ENCODE measurements at places on chromosomes 3 and 15.

- DNase-seq = no peak
Measured at GRCh38 chr3:116034086-116034485, 410.8 kb downstream of the GAP43 start.

DNA sequence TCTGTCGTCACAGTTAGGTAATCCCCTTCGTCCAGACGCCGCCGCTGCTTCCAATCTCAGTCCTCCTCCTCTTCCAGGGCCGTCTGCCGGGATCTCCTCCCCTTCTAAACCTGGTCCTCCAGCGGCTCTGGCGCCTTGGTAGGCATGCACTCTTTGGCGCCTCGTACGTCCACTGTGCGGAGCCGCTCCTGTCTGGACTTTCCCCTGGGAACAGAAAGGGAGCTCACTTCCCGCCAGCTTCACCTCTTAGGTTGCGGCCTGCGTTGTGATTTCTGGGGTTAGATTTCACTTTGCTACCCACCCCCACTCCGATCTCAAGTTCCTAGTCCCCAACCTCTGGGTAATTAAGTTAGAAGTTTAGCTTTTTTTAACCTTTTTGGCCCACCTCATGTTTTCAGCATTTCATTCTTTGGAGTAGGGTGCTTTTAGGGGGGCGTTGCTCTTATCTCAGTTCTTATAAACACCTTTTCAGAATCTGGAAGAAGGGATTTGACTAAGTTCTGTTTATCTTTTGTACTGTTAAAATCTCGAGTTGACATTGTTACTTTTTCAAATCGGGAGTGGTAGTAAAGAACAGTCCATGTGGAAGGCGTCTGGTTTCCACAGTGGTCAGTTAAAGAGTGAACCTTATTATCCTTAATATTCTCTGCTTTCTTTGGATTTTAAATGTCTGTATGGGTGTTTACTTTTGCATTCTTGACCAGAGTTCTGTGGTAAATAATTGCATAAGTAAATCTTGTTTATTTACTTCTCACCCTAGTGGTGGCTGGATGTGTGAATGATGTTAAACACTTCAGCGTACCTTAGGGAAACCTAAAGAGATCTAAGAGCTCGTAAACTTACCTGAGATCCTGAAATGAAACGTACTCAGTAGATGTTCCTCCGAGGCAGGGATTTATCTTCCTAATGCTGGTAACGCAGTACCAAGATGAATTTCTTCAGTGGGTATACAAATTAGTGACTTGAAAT, 611 bp downstream of the CTDSPL2 start:
- peak; percentile 37 for DNase-seq

GRCh38 chr3:127675651-127676391, 3.1 kb downstream of the ABTB1 start:
- no peak for DNase-seq

DNA sequence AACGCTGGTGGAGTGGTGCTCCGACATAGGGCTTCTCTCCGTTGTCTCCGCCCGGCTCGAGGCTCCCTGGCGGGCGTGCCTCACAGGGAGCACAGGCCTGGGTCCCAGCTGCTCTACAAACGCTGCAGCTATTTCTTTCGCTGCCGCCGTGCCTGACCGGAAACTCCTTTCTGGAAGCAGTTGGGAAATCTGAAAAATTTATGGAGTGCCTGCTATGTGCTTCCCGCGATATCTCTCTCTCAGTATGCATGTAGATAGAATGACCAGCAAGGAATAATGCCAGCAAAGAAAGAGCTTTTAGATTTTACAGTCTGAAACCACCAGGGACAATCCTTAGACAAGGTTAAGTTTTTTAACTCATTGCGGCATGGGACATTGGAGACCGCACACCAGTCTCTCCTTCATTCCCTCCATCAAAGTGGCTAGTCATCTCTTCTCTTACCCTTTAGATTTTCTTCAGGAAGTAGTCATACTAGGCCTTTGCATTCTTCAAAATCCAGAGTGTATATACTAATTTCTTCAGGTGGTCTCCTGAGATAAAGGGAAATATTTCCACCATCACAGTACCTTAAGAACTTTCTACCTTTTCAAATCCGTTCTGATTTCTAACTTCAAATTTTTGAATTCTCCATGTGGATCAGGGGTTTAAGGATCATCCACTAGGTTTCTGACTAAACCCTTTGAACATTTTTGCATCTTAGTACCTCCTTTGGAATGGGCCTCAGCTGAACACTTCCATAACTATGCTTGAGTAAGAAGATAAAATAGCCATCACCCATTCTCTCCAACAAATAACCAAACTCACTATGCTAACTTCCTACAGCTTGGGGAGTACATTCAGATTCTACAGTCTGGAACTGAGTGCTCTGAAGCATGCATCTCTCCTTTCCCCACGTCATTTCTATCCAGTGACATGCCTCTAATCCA, 1.1 kb upstream of the NPHP3 start:
- no peak for DNase-seq

GRCh38 chr15:29560896-29561295, 261.4 kb downstream of the TJP1 start:
- no peak for DNase-seq

DNA sequence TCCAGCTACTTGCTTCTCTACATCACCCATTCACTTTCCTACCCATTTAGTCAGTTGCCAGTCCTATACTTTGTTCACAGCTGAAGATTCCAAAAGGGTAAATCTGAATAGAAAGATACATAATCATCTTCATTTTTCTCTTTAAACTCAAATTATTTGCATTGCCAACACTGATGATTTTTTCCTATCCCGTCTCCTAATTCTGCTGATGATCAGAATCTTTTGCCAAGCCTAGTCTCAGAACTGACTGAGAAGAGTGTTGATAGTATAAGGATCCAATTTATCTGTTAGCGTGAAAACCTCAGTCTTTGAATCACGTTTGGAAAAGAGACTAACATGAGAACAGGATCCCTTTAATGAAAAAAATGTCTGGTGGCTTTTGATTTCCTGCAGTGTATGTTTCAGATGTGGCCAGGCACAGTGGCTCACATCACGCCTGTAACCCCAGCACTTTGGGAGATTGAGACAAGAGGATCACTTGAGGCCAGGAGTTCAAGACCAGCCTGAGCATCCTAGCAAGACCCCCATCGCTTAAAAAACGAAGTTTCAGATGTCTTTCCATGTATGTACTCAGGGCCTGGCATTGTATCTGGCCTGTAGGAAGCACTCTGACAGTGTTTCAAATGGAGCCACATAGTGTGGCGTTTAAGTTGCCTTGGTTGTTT, 169.4 kb downstream of the KLHL25 start:
- no peak for DNase-seq

DNA sequence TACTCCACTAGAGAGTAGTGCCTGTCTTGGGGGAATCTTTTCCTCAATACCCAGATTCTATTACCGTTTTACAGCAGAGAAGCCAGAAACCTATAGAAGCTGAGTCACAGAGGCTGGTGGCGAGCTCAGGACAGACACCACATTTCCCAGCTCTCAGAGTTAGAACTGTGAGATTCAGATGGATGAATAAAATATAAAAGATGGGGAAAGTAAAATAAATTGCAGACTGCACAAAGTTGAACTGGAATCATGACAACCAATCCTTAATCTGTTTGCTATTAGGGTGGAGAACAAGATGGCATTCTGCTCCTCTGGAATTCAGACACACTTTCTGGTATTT, 40.5 kb upstream of the CMSS1 start:
- no peak for DNase-seq

Measured in iPS-NIHi11 (cell line).